Omental fat pad (tissue), 4 donors: ENCODE measurements at places on chromosomes 7 and 10.

DNA sequence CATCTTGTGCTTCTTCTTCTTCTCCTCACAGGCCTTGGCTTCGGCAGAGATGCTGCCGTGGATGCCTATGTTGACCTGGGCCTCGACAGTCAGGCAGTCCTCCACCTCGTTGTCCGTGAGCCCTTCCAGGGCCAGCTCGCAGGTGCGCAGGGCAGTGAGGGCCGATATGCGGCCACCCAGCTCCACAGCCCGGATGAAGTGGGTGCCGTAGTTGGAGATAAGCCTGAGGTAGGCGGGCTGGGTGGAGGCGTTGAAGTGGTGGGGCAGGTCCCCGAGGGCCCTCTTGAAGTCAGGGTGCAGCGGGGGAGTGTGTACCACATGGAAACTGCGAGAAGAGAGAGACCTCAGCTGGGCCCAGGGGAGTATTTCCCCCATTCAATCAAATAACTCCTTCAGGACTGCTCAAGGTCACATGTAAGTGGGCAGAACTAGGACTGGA lies 3.7 kb downstream of the PRF1 start:
- DNase-seq, result no peak

DNA sequence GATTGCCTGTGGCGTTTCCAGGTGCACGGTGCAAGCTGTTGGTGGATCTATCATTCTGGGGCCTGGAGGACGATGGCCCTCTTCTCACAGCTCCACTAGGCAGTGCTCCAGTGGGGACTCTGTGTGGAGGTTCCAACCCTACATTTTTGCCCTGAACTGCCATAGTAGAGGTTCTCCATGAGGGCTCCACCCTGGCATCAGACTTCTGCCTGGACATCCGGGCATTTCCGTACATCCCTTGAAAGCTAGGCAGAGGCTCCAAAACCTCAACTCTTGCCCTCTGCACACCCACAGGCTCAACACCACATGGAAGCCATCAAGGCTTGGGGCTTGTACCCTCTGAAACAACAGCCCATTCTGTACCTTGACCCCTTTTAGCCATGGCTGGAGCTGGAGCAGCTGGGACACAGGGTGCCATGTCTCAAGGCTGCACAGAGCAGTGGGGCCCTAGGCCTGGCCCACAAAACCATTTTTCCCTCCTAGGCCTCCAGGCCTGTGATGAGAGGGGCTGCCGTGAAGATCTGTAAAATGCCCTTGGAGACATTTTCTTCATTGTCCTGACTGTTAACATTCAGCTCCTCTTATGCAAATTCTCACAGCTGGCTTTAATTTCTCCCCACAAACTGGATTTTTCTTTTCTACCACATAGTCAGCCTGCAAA lies 10.0 kb upstream of the FGL2 start:
- DNase-seq, result no peak

GRCh38 chr10:110724937-110725336 lies 80.8 kb downstream of the RBM20 start:
- no peak for DNase-seq

DNA sequence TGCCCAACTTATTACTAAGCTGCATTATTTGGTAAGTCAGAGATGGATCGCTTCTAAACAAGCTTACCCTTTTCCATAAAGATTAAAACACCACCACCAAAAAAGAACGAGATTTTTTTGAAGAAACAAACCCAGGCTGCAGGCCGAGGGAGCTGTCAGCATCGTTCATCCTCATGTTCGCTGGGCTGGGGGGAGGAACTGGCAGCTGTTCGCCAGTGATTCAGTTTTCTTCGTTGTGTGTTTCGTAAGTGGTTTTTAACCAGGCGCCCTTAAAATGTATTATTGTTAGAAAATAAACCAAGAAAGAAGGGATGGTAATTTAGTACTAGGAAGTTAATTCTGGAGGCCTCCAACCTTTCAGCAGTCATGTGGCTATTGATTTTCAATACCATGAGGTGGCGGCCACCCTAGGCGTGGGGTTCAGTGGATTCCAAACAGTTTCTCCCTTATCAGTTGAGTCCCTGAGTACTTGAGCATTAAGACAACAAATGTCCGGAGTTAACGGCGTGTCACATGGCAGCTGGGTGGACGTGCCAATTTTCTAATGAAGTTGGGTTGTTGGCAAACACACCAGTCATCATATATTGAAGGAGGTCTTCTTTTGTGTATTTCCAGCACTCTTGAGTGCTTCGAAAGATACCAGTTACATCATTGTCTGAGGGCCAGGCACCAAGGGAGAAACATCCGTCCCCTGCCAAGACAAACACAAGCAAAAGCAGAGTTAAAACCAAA lies 173.2 kb downstream of the EBF3 start:
- DNase-seq, result no peak

- no peak for DNase-seq
Observed at GRCh38 chr10:10630281-10630680, 387.4 kb upstream of the CELF2 start.
